ENCODE measurements at places on chromosomes 11 and 22. TPM values are rescaled to one million over a fixed set of nuclear protein-coding genes. Genes with fewer than 3 reads are reported as not detected.

The TMEM25 gene
- 28.6 TPM for total RNA-seq

The TRIM51 gene
- not detected for total RNA-seq

The MMP12 gene
- total RNA-seq = not detected

The SLC22A8 gene
- not detected for total RNA-seq

DNA sequence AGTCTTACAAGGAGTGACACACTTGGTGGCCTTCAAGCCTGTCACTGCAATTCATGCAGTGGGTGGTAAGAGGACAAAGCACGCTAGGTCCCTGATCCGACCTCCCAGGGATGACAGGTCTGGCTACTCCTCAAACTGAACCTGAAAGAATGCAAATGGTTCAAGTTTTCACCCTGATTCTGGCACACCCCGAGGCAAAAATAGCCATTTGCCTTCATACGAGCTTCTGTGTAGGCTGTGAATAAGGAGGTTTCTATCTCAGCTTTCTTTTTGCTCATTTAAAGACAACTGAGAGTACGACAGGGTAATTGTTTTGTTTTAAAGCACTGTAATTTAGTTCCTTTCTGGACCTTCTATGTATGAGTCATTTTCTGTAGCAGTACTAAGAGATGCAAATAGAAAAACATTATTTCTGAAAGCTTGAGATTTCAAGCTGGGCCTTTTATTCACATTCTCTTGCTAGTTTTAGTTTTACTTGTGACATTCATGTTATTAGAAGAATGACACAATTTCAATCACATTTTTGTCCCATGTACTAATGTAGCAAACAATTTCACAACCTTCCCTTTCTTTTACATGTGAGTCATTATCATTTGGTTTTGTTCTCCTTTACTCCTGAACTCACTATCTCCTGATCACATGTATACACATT lies 56.6 kb upstream of the FDX1 start:
- H3K4me3 ChIP-seq = no peak overlapping the region
- no peaks in the 10 kb centered on the region for H3K27me3 ChIP-seq
- peaks cover 20% of the 10 kb centered on the region for H3K4me1 ChIP-seq

DNA sequence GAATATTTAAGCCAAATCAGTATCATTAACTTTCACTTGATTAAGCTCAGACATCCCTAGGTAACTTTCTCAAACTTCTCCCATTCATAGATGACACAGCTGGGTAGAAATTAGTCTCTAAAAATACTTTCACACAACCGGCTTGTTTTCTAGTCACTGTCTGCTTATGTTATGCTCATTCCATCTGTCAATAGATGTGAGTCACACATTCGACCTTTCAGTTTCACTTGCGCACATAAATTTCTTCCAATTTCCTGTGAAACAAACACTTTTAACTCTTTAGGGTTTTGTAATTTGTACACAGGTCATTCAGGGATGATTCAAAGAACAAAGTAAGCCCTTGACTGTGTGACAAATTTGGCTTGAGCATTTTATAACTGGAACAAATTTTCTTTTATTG lies 723.0 kb downstream of the KCNA4 start:
- no peaks in the 10 kb centered on the region for H3K27me3 ChIP-seq
- DNase-seq = no peak
- H3K4me3 ChIP-seq = no peak overlapping the region
- H3K36me3 ChIP-seq = no peaks in the 10 kb centered on the region
- H3K4me1 ChIP-seq = peaks cover 10% of the 10 kb centered on the region
